ENCODE measurements at places on chromosomes 7 and 10.
A peak's percentile ranks its signal among the peaks of the same experiment; 100 is the strongest.

- DNase-seq = no peak
Observed at GRCh38 chr10:82149674-82150073, 274.7 kb downstream of the NRG3 start.

GRCh38 chr10:32123021-32123420 lies 66.8 kb upstream of the KIF5B start:
- no peak for DNase-seq

- DNase-seq = no peak
Observed at GRCh38 chr7:20306180-20306946, 24.3 kb upstream of the ITGB8 start.

DNA sequence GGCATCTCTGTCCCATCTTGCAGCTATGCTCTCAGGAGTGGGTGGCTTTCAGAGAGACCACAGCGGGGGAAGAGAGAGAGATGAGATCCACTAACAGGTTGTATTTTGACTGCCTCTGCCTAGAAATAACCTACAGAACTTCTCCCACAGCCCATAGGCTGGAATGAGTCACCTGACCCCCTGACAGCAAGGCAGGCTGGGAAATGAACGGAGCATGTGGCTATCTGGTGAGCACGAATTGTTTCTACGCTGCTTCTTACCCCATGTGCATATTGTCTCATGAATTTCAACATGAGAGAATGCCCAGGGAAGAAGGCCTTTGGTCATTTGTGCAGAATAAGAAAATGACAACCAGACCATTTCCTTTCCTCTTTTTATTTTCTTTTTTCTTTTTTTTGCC lies 151.3 kb downstream of the SNX10 start:
- DNase-seq = no peak

DNA sequence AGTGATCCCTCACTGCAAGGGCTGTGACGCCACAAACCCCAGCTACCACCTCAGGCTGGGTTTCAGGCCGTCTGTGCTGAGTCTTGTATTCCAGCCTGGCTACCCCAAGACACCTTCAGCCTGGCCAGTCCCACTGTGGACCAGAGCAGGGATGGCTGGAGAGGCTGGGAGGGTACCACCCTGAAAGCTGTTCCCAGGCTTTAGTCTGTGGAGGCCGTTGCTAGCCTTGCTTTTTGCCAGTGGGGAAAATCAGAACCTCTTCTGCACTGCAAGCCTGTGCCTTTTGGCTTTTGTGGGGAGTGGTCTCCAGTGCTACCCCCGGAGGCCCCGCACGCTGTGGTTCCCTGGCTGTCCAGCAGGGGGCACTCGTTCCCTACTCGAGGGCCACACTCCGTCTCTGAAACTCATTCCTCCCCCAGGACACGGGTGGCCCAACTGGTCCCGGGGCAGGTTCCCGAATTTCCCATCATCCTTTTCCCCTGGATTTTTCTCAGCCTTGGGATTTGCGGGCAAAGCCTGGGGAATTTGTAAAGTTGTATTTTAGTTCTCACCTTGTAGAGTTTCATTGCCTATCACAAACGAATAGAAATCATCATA lies 128.4 kb upstream of the BTBD16 start:
- peak; percentile 13 for DNase-seq

DNA sequence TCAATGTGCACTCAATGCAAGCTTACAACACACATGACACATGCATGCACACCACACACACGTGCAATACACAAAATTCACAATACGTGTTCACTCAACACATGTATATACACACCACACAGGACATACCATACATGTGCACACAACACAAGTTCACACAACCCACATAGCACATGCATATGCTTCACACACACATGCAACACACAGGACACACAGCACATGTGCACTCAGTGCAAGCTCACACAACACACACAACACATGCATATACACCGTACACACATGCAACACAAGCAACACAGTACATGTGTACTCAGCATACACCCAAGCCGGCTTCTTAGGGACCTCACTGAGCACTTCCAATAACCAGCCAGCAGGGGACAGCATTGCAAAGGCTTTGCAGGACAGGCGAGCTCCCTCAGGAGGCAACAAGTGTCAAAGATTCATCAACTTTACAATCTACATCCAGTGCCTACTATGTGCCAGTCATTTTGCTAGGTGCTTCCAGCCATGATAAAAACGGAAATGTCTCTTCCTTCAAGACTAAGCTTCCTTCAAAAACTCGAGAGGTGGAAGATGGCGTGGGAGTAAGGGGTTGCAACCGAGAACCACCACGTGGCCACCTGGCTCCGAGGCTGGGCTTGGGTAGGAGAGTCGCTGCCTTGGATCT lies 61.1 kb downstream of the JCAD start:
- DNase-seq = peak; percentile 32

- no peak for DNase-seq
Observed at GRCh38 chr7:1675673-1676549, 5.8 kb downstream of the ELFN1 start.

DNA sequence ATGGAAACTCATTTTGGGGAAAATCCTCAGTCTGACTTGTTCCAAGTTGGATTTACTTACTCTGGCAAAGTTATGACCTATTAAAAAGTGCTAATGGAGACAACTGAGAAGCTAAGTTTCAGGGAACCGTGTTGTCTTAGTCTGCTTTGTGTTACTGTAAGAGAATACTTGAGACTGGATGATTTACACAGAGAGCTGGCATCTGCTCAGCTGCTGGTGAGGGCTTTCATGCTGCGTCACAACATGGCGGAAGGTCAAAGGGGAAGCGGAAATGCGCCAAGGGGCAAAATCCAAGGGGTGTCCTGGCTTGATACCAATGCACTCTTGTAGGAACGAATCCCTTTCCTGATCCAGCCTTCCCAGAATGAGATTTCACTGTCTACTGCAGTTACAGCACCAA lies 46.4 kb downstream of the MTURN start:
- DNase-seq = no peak

DNA sequence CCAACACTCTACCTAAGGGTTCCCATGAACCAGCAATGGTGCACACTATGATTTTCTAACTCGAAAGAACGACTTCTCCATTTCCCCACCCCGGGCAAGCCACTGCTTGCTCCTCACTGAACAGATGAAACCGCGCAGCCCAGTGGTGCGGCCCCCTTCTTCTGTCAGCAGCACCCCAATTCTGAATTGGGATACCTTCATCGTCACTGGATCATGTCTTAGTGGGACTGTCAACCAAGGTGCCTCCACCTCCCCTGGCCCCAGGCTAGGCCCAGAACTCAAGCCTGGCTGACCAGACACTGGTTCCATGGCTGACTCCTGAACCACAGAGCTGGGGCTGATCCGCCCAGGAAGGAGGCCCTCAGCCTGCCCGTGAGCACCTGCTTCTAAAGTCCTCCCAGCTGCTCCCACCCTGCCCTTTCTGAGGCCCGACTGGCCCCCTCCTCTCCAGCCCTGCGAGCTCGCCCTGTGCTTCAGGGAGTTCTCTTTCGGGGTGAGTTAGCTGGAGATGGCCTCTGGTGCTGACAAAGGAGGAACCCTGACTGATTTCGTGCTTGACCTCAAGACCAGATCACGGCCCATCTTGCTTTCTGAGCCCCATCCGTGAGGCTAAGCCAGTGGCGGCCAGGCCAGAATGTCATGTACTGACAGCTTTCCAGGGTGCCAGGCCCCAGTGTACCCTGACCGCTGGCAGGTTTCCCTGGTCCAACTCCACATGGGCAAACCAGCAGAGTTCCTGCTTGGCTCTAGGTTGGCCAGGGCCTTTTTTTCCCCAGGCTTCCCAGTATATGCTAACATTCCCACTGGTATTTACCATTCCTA lies 44.5 kb downstream of the FAM53B start:
- no peak for DNase-seq

DNA sequence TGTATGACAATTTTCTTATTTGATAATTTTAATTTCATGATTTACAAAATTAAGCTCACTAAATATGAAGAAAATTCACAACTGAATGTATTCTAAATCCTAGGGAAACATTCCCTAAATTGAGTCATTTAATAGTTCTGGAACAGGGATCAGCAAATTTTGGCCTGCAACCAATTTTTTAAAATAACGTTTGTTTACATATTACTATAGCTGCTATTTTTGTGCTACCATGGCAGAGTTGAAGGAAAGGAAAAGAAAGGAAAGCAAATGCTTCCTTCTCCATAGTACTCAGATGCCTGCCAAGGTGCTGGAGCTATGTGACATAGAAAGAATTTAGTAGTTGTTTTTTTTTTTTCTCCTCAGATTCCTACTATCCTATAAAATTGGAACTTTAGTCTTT lies 1307.7 kb upstream of the LRRTM3 start:
- no peak for DNase-seq

DNA sequence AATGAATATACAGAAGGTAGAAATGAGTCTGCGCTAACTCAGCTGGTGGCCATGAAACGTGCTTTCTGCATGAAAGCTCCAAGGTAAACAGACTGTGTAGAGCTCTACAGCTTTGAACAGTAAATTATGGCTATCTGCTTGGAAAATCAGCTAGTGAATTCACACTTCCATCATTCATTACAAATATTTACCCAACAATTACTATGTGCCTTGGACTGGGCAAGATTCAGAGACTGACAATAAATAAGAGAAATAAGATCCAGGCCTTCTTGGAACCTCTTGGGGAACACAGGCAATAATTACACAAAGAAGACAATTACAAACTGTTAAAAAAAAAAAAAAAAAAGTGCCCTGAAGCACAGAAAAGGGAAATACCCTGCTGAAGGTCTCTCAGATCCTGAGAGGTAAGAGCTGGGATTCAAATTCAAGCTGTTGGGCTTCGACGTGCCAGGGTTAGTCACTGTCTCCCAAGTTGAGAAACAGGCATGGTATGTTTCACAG lies 15.8 kb downstream of the TSPAN12 start:
- DNase-seq = no peak

DNA sequence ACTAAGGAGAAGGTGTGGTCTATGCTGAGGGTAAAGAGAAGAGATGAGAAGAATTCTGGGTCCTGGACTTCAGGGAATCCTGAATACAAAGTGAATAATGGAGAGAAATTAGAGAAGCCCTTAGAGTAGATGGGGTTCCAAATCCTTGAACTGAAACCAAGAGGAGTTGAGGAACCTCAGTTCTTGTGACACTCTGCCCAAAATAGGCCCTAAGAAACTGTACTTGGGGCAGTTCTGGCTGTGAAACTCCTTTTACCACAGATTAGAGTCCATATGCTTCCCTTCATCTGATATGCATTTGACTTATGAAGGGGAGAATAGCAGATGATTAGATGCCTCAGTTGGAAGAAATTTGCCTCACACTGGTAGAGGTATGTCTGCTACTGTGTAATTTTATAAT lies 19.0 kb downstream of the TES start:
- DNase-seq = no peak

GRCh38 chr7:98992076-98992475 lies 113.7 kb downstream of the TRRAP start:
- DNase-seq = no peak

DNA sequence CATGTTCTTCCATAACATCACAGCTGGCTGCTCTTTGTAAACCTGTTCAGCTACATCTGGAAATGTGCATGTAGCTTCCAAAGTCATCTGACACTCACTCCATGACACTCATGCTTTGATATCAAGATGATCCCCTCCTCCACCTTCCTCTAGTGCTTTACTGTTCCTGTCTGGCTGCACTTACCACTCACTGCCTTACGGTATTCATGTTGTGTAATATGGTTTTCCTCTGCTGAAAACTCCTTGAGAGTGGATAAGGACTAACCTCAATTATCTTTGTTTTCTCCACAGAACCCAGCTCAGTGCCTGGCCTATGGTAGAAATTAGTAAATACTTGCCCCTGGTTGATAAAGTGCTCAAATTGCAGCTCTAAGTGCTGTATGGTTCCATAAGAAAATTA lies 483.9 kb downstream of the HTR7 start:
- no peak for DNase-seq

DNA sequence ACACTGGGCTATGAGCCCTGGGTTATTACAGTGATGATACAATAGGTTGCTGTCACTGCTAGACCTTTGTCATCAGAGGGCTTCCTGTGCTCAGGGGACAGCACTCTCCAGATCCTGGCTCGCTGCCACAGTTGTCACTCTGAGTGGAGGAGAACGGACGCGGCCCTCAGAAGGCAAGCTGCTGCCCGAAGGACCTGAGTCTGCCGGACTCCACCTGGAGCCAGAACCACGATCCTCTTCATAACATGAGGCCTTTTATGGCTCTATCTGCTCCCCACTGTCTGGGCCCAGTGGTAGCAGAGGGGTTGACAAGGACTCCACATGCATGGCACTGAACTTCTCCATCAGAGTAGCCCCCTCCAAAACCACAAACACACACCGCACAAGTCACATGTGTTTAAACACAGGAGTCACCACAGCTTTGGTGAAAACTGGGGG lies 94.7 kb upstream of the EFCAB10 start:
- DNase-seq = no peak

GRCh38 chr10:5165738-5166137 lies 19.2 kb downstream of the AKR1C8 start:
- no peak for DNase-seq

GRCh38 chr7:89085580-89085979 lies 290.0 kb upstream of the TEX47 start:
- DNase-seq = no peak

DNA sequence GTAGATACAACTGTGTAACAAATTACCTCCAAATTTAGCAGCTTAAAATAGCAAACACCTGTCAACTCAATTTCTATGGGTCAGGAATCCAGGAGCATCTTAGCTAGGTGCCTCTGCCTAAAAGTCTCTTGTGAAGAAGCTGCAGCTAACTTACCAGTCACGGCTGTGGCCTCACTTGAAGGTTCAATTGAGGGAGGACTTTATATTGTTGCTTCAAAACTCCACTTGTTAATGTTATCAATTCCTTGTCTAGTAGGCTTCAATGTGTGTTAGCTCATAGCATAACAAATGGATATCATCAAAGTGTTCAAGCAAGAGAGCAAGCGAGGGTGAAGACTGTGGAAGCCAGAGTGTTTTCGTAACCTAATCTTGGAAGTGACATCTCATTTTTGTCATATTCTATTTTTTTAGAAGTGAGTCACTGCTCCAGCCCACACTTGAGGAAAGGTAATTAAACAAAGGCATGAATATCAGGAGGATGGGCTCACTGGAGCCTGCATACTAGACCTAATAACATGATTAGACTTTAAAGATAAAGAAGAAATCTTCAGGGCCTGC lies 172.9 kb downstream of the SPAG6 start:
- no peak for DNase-seq

DNA sequence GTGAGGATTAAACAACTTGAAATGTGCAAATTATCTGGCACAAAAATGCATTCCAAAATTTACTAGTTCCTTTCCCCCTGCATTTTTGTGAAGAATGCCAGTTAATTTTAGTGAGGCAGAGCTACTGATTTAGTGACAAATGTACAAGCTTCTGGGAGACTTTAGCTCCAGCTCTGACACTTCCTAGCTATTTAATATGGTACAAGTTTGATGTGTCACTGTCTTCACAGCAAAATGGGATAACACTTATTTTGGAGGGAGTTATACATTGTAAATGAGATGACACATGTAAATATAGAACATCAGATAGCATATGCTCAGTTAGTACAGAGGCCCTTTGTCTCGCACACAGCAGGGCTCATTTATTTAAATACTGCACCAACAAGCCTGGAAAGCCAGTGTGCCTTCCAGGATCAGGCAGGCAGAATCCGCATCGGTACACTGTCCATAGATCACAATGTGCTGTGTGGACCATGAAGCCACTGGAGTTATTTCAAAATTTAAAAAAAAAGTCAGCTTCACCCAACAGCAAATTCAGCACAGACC lies 48.7 kb downstream of the ELMO1 start:
- DNase-seq = no peak
